Activated naive CD8-positive, alpha-beta T cell treated with anti-CD3 and anti-CD28 coated beads, Interleukin-2, amount 10 ng/mL, durations not matched to agents 7 days and 5 days (primary cell): ENCODE measurements at places on chromosomes 5 and 9. TPM values are rescaled to one million over a fixed set of nuclear protein-coding genes. Genes with fewer than 3 reads are reported as not detected.

Gene PIP5KL1
- total RNA-seq, result 1.5 TPM

Gene TXNDC8
- not detected for total RNA-seq

Gene LCNL1
- 0.48 TPM for total RNA-seq

Gene SLC1A1
- 0.11 TPM for total RNA-seq

Gene PPP6C
- total RNA-seq, result 50.4 TPM

Gene DCAF12
- total RNA-seq, result 35.8 TPM

Gene OR1J2
- not detected for total RNA-seq

Gene ZFP2
- 0.77 TPM for total RNA-seq

GRCh38 chr5:135011355-135012032 lies 22.5 kb downstream of the PITX1 start:
- no peak overlapping the region for H3K27ac ChIP-seq
- no peak for DNase-seq
- H3K27me3 ChIP-seq, result no peaks in the 10 kb centered on the region
- no peaks in the 10 kb centered on the region for H3K4me1 ChIP-seq

GRCh38 chr9:127074561-127075548 lies 47.6 kb downstream of the ANGPTL2 start:
- DNase-seq, result no peak
- no peak overlapping the region for H3K4me3 ChIP-seq
- peaks cover 6% of the 10 kb centered on the region for H3K36me3 ChIP-seq
- no peak overlapping the region for H3K27ac ChIP-seq
- peaks cover 7% of the 10 kb centered on the region for H3K4me1 ChIP-seq

- no peak for DNase-seq
- H3K36me3 ChIP-seq, result no peaks in the 10 kb centered on the region
- no peaks in the 10 kb centered on the region for H3K4me1 ChIP-seq
Measured at GRCh38 chr5:175025077-175025476, 300.7 kb downstream of the MSX2 start.

DNA sequence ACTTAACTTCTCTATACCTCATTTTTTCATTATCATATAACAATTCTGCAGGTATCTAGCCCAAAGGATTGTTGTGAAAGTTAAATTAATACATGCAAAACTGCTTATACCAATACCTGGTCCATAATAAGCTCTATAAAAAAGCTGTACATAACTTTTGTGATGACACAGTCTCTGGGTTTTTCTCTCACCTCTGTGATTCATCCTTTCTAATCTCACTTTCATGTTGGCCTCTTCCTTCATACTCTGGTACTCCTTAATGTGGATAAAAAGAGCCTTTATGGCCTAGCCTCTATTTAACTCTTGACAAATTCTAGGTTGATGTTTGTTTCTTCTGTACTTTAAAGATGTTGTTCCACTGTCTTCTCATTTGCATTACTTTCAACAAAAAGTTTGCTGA lies 162.9 kb upstream of the ACOT12 start:
- H3K27me3 ChIP-seq, result no peaks in the 10 kb centered on the region
- H3K4me1 ChIP-seq, result peaks cover 11% of the 10 kb centered on the region
- H3K27ac ChIP-seq, result no peak overlapping the region
- DNase-seq, result no peak
- no peak overlapping the region for H3K4me3 ChIP-seq

- H3K27me3 ChIP-seq, result peaks cover 11% of the 10 kb centered on the region
- H3K4me1 ChIP-seq, result no peaks in the 10 kb centered on the region
- DNase-seq, result no peak
- H3K36me3 ChIP-seq, result no peaks in the 10 kb centered on the region
- H3K4me3 ChIP-seq, result no peak overlapping the region
Measured at GRCh38 chr5:71977311-71977710, 130.0 kb upstream of the MAP1B start.

DNA sequence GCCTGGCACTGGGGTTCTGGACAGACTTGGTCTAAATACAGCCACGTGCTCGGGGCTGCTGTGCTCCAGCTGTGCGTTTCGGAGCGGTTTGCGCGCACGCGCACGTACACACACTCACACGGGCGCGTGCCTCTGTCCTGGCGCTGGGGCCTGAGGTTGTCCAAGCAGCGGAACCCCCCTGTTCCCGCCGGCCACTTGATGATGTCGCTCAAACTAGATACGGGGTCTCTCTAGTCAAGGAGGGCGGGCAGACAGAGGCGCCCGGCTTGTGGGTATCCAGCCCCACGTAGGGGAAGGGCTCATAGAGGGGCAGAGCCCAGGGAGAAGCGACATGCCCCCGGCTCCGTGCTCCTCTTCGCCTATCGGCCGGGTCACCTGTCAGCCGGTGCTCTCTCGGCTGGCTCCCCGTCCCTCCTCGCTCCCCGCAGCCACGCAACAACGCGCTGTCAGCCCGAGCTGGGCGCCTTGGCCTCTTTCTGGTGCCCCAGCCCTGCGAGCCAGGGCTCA lies 8.9 kb downstream of the NR2F1-AS1 start:
- peak overlapping the region; percentile 39 for H3K4me3 ChIP-seq
- H3K27ac ChIP-seq, result no peak overlapping the region
- H3K4me1 ChIP-seq, result peaks cover 11% of the 10 kb centered on the region
- no peak for DNase-seq
- peaks cover 1% of the 10 kb centered on the region for H3K36me3 ChIP-seq
- H3K27me3 ChIP-seq, result peaks cover 88% of the 10 kb centered on the region

DNA sequence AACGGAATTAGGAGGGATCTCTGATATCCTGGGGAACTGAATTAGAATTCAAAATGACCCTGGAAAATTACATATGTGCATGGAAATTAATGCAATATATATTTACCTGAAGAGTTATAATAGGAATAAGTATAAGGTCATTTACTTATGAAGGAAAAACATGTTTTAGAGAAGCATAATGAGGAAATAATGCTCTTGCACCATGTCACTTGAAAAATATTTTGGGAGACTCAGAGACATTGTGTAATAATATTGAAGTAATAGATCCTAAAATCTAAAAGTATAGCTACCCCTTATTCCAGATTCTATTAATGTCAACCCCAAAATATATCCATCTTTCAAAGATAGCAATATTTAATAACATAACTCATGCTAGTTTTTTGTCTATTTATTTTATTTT lies 28.4 kb downstream of the SPZ1 start:
- no peaks in the 10 kb centered on the region for H3K36me3 ChIP-seq
- no peak overlapping the region for H3K4me3 ChIP-seq
- H3K4me1 ChIP-seq, result peaks cover 4% of the 10 kb centered on the region
- peaks cover 5% of the 10 kb centered on the region for H3K27me3 ChIP-seq
- DNase-seq, result no peak
- H3K27ac ChIP-seq, result no peak overlapping the region

DNA sequence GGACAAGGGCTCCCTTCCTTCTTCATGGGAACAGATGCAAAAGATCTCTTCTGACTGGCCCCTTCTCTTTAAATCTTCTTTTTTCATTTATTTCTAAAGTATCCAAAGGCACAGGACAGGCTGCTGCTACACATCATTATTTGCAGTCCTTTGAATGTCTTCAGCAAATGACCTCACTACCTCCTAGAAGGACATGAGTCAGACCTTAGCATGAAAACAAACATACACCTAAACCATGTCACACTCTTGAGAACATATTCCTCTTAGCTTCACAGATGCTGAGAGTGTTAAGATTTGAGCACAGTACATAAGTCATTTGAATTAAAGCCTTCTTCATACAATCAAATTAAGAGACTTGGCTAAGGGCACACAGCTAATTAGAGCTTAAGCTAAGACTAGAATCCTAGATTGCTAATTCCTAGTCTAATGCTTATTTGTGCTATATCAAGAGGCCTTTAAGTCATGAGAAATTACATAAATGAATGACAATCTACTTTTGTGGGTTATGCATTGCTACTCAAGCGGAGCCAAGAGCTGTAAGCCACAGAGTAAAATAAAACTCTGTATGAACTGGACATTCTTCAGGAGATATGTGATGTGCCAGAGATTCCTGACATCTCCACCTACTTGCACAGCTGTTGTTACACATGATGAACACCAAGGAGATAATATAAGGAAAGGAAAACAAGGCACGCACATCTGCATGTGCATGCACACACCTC lies 109.1 kb upstream of the PTGER4 start:
- no peak for DNase-seq
- no peak overlapping the region for H3K4me3 ChIP-seq
- H3K4me1 ChIP-seq, result peaks cover 6% of the 10 kb centered on the region
- no peaks in the 10 kb centered on the region for H3K27me3 ChIP-seq

GRCh38 chr9:93258818-93259489 lies 75.0 kb downstream of the WNK2 start:
- H3K4me1 ChIP-seq, result no peaks in the 10 kb centered on the region
- peak; percentile 12 for DNase-seq
- H3K4me3 ChIP-seq, result no peak overlapping the region
- no peaks in the 10 kb centered on the region for H3K36me3 ChIP-seq
- H3K27ac ChIP-seq, result no peak overlapping the region
- H3K27me3 ChIP-seq, result no peaks in the 10 kb centered on the region
